Stimulated activated CD4-positive, alpha-beta T cell treated with anti-CD3 and anti-CD28 coated beads, Interleukin-2, amount 100 ng/mL, for 4 hours (primary cell): ENCODE measurements at places on chromosomes 7 and 10.

- no peak for DNase-seq
Observed at GRCh38 chr10:2236876-2237275, 499.6 kb upstream of the ADARB2 start.

GRCh38 chr7:73530800-73531199 is 8.7 kb upstream of the BAZ1B start:
- DNase-seq: no peak

- no peak for DNase-seq
Observed at GRCh38 chr10:16735671-16736070, 81.6 kb downstream of the RSU1 start.

- DNase-seq: no peak
Observed at GRCh38 chr10:42532996-42533395, 105.4 kb downstream of the ZNF33B start.

- no peak for DNase-seq
Observed at GRCh38 chr10:100579261-100580090, 43.7 kb downstream of the HIF1AN start.

DNA sequence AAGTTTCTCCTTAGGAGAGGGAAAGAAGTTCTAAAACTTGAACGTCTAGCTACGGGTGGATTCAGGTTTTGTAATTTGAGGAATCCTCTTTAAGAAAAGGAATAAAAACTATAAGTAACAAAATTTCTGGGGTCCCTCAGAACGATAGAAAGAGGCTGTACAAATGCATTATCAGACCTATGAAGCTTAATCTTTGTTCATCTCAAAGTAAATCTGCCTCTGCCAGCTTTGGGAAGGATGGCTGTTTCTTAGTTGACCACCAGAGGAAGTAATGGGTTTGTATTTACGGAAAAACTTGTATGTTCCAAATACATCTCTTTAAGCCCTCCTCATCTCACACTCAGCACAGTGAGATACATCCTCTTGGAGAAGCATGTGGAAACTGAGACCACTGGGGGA is 864 bp downstream of the PSTK start:
- no peak for DNase-seq

DNA sequence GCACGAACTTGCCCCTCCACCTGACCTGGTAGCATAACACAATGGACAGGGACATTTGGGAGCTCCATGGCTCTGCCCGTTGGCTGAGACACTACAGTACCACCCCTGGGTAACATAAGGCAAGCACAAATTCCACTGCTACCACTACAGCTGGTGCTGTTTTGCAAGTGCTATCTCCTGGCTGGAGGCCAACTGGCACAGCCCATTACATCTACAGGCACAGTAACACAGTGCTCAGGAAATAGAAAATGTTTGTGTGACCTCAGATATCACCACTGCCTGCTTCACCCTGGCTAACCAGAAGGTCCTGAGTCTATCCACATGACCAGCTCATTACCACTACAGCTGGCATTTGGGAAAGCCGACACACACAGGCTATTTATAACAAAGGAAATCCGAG is 631.1 kb upstream of the MBL2 start:
- no peak for DNase-seq

DNA sequence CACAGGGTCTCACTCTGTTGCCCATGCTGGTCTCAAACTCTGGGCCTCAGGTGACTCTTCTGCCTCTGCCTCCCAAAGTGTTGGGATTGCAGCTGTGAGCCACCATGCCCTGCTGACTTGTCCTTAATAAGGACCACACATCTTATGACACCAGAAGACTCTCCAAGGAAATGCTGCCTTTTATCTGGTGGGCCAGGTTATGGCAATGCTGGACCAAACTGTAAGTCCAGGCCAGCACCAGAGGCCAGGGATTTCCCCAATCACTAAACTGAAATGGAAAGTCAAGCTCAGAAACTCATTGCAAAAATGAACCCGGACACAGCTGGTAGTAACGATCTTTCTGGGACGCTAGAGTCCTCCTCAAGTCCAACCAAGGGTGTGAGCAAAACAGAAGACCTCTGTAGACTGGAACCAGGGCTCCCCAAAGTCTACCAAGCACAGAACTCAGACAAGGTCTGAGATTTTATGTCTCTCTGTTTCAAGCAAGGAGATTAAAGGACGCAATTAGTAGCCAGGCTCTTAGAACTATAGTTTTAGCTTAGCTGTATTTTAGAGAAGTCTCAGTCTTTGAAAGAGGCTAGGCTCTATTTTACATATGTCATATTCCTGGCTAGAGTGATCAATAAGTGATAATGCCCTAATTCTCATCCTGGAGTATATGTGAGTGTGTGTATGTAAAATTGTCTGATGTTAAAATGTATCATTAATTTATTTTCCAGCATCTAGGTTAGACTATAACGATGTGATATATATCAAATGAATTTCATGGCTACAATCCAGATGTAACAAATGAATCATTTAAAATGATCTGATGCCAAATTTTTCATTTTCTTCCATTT is 74.0 kb upstream of the ITGB1 start:
- no peak for DNase-seq

- DNase-seq: no peak
Observed at GRCh38 chr7:35366167-35367155, 112.6 kb upstream of the TBX20 start.

DNA sequence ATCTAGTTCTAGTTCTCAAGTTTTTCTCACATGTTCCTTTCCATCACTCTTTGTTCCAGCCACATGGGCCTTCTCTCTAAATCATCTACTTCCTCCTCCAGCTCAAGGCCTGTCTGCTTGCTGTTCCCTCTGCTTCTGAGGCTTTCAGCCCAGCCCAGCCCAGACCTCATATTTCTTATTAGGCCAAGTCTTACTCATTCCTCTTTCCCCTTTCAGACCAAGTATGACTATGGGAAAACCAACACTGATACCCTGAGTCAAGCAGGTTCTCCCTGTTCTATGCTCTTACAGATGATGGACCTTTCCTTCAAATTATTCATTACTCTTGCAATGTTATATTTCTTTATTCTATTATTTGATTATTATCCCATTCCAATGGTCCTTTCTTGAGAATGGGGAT is 80.3 kb upstream of the SEM1 start:
- no peak for DNase-seq

DNA sequence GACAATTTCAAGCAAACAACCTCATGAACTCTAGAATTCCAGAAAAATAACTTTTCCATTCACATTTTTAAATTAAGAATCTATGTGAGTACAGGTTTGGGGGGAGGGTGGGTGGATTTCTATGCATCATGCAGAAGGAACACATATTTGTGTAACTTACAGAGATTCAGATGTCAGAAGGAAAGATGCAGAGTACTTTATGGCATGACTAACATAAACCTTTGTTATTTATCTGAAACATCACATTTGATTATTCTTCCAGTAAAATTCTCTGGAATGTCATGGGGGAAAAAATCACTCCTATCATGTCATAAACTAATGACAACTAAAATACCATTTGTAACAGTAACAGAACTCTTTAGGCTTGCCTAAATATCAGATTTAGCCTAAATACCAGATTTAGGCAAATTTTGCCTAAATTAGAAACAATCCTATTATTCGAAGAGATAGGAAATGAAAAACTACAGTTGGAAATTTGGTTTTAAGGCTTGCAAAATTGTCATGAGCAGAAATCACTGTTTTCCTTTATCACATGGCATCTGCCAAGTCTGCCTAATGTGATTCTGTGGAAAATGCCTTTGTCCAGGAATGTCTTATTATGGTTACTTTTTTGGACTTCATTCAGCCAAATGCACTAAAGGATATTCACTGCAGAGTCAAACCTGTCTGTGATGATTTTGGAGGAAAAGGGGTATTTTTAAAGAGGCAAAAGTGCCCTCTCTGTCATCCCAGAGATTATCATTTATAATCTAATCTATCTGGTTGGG is 527.7 kb upstream of the CELF2 start:
- no peak for DNase-seq

DNA sequence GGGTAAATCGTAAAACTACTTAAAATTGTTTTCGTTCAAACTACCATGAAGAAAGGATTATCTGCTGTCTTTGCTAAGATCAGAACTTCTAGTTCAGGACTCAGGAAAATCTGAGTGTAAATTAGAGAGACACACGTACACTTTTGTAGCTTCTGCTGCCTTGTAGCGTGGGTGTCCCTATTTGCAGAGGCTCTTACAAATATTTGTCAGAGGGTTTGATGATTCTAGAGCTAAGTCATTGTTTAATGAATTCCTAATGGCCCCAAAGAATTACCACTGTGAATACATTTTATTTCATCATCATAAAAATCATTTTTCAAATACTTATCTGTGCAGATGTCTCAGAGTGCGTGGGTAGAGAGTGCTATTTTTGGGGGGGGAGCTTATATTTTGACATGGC is 314.9 kb downstream of the LRMDA start:
- no peak for DNase-seq

- DNase-seq: no peak
Observed at GRCh38 chr10:22686347-22686746, 28.0 kb downstream of the PIP4K2A start.

DNA sequence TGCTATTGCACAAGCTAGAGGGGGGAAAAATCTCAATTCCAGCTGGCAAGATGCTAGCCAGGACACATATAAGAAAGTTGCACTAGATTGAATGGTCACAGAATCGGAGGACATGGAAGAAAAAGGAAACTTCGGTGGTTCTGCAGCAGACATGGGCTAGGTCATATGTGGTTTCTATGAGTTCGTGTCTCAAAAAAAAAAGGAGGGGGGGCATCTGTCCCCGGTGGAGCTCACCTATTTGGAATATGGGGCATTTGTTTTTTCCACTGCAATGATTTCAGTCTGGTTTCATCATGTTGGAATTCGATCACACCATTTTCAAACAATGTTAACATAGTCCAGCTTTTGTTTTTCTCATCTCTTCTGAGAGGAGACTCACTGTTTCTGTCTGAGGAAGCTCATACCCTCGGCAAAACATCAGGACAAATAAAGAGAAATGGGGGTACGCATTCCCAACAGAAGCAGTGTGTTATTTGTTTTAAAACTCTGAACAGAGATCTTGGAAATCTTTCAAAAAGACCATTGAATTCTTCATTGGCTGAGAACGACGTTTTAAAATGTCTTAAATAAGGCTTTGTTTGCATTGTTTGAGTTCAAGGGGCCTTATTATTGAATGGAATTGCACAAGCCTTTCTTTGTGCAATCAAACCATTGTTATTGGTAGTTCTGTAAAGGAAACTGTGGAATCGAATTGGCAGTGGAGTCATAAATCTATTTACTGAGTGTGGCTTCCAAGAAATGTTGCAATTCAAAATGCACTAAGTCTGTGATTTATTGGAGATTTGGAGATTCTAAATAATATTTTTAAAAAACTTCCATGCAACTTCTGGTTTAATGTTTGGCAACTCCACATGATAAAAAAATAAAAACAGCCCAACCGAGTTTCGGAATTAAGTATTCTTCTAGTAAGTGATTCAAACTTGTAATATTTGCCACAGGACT is 173.2 kb downstream of the RTKN2 start:
- DNase-seq: no peak

- no peak for DNase-seq
Observed at GRCh38 chr10:72736828-72737220, 44.9 kb downstream of the MCU start.

GRCh38 chr7:37943905-37944736 is 23.7 kb downstream of the EPDR1 start:
- DNase-seq: no peak

- DNase-seq: no peak
Observed at GRCh38 chr7:40544221-40544723, 409.5 kb downstream of the SUGCT start.

DNA sequence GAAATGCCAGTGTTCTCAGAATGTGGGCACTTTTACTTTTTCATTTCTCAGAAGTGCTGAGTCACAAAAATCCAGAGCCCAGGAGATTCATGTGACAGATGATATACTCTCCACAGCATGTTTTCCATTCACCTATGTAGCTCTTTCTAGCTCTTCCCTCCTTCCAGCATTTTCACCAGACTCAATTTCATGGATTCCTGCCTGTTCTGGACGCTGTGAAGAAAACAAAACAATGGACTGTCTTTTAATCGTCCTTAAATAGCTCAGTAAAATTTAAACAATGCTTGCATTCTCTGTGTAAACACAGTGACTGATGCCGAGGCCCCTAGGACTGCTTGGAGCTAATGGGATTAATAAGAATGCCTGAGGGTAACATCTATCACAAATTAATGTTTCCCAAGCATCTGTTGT is 25.5 kb downstream of the ZNF713 start:
- DNase-seq: no peak

DNA sequence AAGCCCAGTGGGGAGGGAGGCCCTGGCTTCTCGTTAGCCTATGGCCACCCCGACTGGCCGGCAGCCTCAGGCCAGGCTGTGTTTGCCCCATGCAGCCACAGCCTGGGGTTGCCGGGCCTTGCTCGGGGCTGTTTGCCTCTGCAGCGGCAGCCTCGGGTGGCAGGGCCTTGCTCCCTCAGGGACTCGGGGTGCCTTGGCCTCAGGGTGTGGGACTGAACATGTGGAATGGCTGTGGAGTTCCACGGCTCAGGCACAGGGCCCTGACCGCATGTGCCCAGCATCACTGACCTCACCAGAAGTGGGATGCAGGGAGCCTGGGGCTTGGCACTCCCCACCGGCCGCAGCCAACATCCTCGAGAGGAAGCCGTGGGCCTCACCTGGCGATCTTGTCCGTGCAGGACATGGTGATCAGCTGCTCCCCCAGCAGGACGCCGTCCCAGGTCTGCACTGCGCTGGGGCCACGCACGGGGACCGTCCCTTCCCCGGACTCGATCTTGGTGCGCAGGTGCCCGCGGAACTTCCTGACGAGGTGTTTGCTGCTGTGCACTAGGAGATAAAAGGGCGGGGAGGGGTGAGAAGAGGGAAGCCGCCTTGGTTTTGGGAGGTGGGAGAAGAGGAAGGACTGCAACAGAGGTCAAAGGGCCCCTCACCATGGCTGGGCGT is 160.5 kb downstream of the WDR37 start:
- DNase-seq: no peak

- no peak for DNase-seq
Observed at GRCh38 chr7:3682028-3682710, 381.1 kb downstream of the SDK1 start.

GRCh38 chr10:72552857-72553256 is 73.0 kb downstream of the MICU1 start:
- no peak for DNase-seq

DNA sequence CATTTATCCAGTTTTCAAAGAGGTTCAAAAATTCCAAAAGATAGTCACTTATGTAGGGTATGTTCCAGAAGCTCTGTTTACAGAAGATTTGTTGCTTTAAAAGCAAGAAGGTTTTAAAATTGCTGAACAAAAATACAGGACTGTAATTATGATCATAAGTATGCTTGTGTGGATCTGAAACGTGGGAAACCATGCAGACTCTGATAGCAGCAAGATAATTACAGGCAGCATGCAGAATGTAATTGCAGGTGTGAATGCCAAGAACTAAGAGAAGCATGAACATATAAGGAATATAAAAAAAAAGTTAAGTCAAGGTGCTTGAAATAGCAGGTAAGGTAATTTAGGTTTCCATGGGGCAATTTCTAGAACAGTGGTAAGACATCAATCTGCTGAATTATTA is 405.7 kb downstream of the ARL4A start:
- DNase-seq: no peak

GRCh38 chr7:98945852-98946251 is 67.5 kb downstream of the TRRAP start:
- no peak for DNase-seq
